ENCODE measurements at places on chromosomes 6 and 20. TPM values are rescaled to one million over a fixed set of nuclear protein-coding genes. Genes with fewer than 3 reads are reported as not detected.

Gene CSNK2B
- 66.0 TPM for total RNA-seq

Gene OOEP
- not detected for total RNA-seq

Gene ADGB
- under 0.01 TPM for total RNA-seq

Gene E2F1
- 2.4 TPM for total RNA-seq

Gene MTFR2
- 0.41 TPM for total RNA-seq

Gene TMEM217
- 1.2 TPM for total RNA-seq

Gene CAP2
- 39.9 TPM for total RNA-seq

Gene METTL24
- total RNA-seq: 2.0 TPM

Gene BTNL2
- total RNA-seq: not detected

Gene ITCH
- total RNA-seq: 102 TPM

Gene JPH2
- total RNA-seq: under 0.01 TPM

Gene DYNLT2
- 2.0 TPM for total RNA-seq

Gene LHFPL5
- 0.82 TPM for total RNA-seq

Gene SLC16A10
- total RNA-seq: 11.0 TPM

Gene RHAG
- 0.41 TPM for total RNA-seq

Gene CDC5L
- total RNA-seq: 56.7 TPM

Gene COL9A3
- total RNA-seq: 10.2 TPM

Gene GRM1
- total RNA-seq: 14.3 TPM

Gene B3GAT2
- total RNA-seq: 18.8 TPM

Gene KAT14
- 33.4 TPM for total RNA-seq

Gene OR2J3
- total RNA-seq: not detected

Data from frontal cortex (tissue), 4 donors.